ELF-1 (cell line): ENCODE measurements at places on chromosomes 1 and 21.
A peak's percentile ranks its signal among the peaks of the same experiment; 100 is the strongest.

DNA sequence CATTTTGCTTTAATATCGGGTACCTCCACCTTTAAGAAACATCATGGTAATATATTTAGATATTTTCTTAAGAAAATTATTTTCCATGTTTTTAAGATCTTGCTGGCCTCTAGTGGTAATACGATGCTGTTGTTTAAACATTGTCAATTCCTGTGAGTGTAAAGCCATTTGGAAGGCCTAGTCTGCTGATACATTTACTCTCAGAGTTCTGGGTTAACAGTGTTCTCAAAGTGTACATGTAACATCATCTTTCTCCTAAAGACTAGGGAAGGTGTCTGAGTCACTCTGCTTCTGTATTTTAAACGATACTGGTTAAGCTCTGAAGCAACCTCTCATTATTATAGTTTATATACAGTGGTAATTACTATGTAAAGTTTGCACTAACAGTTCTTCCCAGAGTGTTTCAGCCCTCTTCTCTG lies 189.1 kb downstream of the RASAL2 start:
- no peak for DNase-seq

GRCh38 chr1:84166797-84167196 lies 22.7 kb downstream of the PRKACB start:
- DNase-seq, result no peak

- peak; percentile 74 for DNase-seq
Observed at GRCh38 chr1:19676438-19676922, 11.8 kb downstream of the HTR6 start.

GRCh38 chr1:51514733-51515132 lies 4.3 kb downstream of the EPS15 start:
- DNase-seq, result no peak

GRCh38 chr1:157090771-157091170 lies 8.8 kb downstream of the ETV3L start:
- DNase-seq, result no peak

GRCh38 chr1:172658871-172659453 lies at the start of gene FASLG:
Gene FASLG, plus strand, starts transcription at chr1:172659103. Its CDS starts 99 bp downstream, at chr1:172659202.
- no peak for DNase-seq

- DNase-seq, result no peak
Observed at GRCh38 chr1:61213245-61214011, 131.1 kb downstream of the NFIA start.

GRCh38 chr1:231340328-231341013 lies 2.4 kb downstream of the SPRTN start:
- DNase-seq, result no peak
